ENCODE measurements at places on chromosomes 3 and 15.

DNA sequence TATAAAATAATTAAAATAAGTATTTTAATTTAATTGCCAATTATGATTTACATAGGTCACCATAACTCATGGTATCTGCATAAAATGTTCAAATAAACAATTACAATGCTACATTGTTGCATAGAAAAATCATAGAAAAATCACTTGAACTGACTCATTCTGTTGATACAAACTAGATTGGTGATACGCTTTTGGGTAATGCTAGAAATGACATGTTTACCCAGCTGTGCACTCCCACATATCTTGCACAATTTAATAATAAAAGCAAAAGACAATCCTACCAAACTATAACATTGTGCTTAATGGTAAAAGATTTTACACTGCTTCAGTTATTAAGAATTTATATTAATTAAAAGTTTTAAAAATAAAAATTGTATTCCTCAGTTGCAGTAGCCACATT, 45.8 kb upstream of the FBXL22 start:
- DNase-seq = no peak

DNA sequence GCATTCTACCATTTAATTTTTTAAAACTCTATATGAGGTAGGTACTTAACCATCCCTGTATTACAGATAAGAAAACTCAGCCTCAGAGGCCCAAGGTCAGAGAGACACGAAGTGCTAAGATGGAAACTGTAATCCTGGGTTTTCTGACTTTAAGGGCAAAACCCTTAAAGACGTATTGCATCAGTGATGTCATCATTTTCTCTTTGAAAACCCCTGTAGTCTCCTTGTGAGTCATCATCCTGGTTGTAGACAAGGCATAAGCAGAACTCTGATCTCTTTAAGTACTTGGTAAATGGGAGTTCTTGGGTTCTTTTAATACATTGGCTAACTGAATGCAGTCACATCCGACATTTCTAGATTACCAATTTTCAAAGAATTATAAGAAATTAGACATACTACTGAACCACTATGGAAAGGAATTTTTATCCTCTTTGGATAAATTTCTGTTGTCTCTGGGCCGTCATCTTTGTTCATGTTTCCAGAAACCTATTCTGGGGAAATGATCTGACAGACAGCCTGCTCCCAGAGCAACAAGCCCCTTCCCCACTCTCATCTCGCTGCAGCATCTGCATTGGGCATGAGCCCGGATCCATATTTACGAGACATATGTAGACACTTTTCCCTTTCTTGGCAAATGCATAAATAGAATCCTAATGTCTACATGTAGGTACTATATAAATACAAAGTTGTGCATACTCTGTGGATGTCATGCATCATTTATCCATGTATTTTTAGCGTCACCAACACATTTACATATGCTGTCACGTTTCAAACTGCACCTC, 48.7 kb upstream of the MDFIC2 start:
- DNase-seq = no peak

DNA sequence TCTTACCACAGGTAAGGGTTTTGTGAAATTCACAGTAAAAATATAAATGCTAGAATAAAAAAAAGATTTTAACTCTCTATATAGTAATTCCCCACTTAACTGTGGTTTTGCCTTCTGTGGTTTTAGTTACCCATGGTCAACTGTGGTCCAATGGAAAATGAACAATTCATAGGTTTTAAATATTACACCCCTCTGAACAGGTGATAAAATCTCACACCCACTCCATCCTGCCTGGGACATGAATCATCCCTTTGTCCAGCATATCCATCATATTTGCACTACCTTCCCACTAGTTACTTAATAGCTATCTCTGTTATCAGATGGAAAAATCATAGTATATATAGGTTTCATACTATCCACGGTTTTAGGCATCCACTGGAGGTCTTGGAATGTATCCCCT, 49.2 kb downstream of the HDGFL3 start:
- DNase-seq = no peak

GRCh38 chr3:145159640-145160039, 1001.3 kb downstream of the PLOD2 start:
- DNase-seq = no peak

DNA sequence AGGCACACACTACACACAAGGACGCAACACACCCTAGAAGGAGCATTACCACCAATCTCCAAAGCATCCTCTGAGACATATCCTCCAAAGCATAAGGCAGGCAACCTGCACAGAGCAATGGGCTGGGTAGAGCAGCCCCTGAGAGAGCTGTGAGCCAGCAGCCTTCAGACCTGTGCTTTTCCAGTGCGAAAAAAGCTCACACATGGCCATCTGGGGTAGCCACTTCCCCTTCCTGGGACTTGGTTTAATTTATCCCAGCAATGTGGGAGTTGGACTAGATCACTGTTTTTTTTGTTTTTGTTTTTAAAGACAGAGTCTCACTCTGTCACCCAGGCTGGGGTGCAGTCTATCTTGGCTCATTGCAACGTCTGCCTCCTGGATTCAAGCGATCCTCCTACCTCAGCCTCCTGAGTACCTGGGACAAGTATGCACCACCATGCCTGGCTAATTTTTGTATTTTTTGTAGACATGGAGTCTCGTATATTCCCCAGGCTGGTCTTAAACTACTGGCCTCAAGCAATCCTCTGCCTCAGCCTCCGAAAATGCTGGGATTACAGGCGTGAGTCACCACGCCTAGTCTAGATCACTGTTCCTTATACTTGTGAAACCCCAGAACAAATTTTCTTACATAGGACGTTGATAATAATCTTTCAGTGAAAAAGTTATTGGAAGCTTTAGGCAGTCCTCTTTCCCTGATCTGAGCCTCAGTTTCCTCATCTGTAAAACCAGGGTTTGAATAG, 18.9 kb downstream of the PTPN23 start:
- peak; percentile 78 for DNase-seq

- no peak for DNase-seq
These were observed 8.5 kb downstream of the IP6K2 start for GRCh38 chr3:48708481-48708889.

Data from posterior cingulate gyrus (tissue), 11 donors.